ENCODE measurements at places on chromosomes 1 and 21.

DNA sequence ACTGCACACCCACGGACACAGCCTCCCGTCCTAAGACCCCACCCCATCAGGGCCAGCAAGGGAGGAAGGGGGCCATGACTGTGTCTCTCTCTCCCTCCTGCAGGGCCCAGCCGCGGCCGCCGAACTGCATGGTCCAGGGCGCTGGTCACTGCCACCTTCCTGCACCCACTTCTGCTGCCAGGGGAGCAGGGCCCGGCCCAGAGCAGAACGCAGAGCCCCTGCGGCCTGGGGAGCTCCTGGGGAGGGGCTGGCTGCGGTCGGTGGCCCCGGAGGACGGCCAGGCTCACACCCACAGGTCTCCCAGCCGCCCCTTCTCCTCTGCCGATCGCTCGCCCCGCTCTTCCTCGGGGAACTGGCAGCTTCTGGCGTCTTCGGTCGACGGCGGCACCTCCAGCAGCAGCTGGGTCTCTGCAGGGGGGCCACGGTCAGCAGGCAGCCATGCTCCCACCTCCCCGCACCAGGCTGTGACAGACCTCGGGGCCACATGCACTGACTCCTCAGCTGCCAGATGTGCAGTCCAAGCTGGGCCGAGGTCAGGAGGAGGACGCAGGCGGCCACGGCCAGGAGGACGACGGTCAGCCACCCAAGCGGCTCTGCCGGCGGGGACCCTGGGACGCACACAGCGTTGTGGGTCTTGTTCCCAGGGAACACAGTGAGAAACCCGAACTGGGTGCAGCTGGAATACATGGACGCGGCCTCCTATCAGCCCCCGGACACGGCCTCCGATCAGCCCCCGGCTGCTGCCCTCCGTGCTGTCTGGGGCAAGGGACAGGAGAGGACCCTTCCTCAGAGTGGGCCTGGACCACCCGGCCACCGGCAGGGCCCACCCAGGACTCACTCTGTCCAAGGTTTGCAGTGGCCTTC lies 2.6 kb downstream of the TNFRSF18 start:
- no peak for DNase-seq

DNA sequence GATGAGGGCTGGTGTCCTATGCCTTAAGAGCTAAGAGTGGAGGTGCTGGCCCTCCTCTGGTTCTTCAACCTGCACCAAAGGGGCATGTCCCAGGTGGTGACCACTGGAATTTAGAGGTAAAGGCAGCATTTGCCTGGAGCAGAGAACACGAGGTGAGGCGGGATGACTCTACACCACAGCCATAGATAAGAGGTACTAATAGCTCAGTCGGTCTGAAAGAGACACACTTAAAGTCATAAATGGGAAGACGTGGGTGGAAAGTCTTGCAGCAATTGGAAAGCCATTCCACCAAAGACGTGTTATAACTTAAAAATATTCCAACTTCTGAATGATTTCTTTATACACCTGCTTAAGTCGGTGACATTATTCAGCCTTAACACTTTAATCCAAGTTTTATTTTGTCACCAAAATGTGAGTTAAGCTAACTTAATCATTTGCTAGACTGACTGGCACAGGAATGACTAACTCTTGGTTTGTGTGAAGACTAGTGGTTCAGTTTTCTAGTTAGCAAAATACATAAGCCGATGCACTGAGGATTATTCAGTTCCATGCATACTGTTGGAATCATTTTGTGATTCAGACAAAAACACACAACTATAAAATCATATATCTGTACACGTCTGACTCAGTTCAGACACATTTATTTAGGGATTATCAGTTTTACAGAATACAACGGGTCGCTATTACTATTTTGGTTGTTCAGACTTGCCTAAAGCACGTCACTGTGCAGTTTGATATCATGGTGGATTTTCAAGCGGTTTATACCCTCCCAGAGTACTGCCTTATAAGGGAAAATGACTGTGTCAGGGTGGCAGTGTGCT lies 4.6 kb upstream of the ETS2 start:
- no peak for DNase-seq

DNA sequence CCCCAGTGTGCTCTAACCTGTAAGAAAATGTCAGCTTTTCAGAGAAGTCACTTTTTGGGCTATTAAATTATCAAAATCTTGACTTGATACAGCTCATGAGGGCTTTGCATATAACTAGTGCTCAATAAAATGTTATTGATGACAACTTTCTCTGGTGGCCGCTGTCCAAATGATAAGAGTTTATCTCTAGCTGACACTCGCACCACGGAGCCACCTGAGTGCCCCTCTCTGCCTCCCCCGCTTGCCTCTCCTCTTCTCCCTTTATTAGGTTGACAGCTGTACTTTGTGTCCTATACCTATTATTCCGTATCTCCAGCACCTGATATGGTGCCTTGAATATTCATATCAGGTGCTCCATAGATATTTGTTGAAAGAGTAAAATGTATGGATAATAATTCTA lies 82.8 kb downstream of the PHTF1 start:
- DNase-seq = no peak

DNA sequence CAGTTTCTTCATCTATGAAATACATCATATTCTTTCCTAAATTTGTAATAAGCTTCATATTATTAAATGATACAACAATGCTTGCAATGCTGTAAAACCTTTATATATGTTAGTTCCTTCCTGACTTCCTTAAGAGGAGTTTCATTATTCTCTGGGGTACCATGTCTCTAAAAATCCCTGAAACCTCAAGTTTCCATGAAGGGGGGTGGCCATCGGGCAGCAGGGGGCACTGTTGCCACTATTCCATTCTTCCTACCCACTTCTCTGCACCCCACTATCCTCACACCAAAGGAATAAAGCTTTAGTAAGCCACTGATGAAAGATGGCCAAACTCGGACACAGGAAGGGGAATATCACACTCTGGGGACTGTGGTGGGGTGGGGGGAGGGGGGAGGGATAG lies 9.0 kb upstream of the DMRTB1 start:
- no peak for DNase-seq

DNA sequence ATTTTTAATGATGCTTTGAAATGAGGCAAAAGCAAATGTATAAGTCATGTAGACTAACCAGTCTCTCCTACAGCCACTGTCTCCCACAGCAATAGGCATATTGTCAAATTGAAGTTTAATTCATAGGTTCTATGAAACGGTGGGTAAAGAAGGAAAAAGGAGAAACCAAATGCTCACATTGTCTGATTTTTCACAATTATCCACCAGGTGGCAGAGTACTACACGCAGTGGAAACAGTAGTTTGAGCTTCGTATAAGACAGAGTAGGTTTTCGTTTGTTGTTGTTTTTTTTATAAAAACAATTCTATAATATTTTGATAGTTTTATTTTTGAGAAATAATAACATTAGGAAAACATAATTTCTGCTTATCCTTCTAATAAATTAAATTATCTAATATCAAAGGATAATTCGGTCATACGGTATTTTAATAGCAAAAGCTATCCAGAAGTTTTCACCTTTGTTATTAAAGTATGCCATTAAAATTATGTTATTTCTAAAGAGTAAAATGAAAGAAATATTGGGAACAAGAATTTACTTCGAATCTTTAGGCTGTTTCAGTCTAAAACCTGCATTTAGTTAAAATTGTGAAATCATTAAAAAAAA lies 39.1 kb downstream of the TYW3 start:
- DNase-seq = peak; percentile 33

- no peak for DNase-seq
Observed at GRCh38 chr1:219784660-219785381, 143.5 kb downstream of the SLC30A10 start.

- no peak for DNase-seq
Observed at GRCh38 chr21:28237661-28238060, 755.0 kb downstream of the LTN1 start.

- DNase-seq = no peak
Observed at GRCh38 chr1:34715139-34715538, 39.7 kb upstream of the GJB5 start.

GRCh38 chr21:38913120-38913892 lies 107.6 kb downstream of the ETS2 start:
- DNase-seq = no peak

DNA sequence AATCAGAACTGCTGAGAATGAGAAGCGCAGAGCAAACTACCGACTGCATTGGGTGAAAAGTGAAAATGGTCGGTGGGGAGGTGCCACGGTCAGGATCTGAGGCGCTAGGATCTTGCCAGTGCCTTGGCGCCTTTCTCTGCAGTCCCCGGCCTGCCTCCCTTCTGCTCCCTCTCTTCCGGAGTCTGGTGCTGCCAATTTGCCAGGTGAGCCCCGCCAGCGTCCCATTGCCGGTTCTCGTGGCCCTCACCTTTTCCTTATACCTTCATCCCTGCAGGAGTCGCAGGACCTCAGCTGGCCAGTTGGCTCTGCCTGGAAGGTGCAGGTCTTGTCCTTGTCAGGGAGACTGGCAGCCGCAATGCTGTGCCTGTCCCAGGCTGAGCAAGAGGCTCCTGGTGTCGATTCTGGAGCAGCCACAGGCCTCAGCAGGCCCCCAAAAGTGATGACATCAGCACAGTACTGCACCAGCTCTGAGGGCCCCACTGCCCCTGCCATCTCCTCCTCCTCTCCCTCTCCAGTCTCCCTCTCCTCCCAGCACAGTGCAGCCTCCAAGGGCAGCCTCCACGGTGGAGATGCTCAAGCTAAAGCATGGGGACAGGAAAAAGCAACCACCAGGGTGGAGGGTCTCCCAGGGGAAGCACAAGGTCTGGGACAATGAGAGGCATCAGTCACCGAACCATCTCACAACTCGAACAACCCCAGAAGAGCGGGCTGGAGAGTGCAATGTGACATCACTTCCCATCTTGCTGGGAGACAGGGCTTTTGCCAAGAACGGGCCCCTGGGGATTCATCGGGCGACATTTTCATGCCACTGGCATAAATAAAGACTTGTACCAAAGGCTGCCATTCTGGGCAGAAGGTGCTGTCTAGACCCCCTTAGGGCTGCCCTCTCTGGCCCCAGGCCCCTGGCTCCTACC lies 37.1 kb upstream of the H6PD start:
- no peak for DNase-seq

DNA sequence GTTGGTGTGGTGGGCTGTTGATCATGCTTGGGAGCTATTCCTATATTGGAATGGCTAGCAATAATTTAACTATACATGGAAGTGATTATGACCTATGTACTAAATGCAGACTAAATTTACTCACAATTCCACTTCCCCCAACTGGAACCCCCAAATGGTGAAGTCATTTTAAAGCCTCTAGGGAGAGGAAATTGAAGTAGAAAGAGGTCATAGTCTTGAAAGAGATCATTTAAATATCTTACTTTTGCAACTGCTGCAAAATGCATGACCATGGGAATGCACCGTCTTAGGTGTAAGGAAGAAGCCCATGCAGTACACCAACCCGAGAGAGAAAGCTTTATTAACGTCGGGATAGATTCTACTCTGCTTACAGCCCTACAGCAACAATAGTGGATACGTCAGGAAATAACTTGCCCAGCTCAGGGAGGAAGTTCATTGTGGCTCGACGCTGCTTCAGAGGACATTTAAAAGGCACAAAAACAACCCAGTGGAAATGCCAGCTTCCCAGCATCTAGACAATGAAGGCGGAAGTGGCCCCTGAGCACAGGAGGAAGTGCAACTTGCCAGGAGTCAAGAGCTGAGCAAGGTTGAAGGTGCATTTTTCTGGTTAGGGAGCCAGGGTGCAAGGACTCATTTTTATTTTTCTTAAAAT lies 26.5 kb downstream of the CYYR1 start:
- DNase-seq = peak; percentile 27

- peak; percentile 37 for DNase-seq
Observed at GRCh38 chr21:39094087-39094780, 89.0 kb downstream of the PSMG1 start.

DNA sequence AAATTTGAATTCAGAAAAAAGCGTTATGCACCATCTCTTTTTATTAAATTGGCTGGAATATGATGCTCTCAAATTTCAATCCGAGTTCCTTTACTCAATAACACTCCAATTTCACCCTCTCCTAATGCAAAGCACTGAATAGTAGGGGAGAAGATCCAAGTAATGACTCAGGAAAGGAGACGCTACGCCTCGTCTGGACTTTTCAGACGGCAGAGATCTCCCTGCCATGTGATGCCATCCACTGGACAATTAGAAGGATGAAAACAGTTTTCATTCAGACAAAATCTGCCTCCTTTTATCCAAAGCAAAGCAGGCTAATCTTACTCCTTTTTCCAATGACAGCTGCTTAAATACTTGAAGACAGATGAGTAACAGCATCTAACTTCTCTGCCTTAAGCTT lies 242.4 kb upstream of the GREM2 start:
- no peak for DNase-seq

DNA sequence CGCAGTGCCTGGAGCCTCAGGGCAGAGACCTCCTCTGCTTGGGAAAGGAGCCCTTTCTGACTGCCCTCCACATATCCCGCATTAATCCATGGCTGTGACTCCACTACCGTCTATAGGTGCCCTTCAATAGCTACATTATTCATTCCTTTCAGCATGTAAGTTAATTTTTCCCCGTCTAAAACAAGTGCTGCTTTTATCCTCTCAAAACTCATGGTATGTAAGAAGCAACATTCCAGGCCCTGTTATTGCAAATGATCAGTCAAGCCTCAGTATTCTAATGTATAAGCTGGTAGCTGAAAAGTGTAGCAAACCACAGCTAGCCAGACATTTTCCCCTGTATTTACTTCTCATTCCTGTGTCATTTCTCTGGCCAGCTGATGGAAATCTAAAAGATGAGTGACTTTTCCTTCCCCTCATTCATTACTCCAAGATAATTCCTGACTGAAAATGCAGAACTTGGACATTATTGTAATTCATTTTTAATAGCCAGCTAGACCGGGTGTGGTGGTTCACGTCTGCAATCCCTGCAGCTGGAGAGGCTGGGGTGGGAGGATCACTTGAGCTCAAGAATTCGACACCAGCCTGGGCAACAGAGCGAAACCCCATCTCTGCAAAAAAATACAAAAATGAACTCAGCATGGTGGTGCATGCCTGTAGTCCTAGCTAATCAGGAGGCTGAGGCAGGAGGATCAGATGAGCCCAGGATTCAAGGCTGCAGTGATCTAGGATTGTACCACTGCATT lies 88.5 kb upstream of the SOD1 start:
- DNase-seq = no peak

- no peak for DNase-seq
Observed at GRCh38 chr1:2815551-2815950, 14.1 kb upstream of the TTC34 start.

- DNase-seq = no peak
Observed at GRCh38 chr1:230025686-230026085, 41.4 kb upstream of the GALNT2 start.

DNA sequence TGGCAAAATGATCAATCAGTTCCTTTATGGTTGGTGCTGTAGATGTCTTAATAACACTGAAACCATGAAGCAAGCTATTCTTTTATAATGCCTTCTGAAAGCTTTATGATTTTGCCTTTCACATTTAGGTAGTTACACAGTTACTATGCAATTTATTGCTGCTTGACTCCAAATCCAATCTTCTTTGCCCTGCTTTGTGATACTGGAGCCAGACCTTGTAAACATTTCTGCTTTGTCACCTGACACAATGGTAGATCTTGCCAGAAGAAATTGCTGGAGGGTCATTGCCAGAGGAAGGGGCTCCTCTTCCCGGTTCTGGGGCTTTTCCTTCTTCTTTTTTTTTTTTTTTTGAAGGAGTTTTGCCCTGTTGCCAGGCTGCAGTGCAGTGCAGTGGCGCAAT lies 40.5 kb upstream of the KLF17 start:
- DNase-seq = no peak

GRCh38 chr1:35577071-35577998 lies 4.2 kb downstream of the TFAP2E start:
- no peak for DNase-seq

- DNase-seq = no peak
Observed at GRCh38 chr1:48673332-48674105, 103.2 kb downstream of the BEND5 start.

GRCh38 chr21:33914188-33914587 lies 1.4 kb downstream of the ATP5PO start:
- no peak for DNase-seq

Data from putamen (tissue), 1 donor.